ENCODE measurements at places on chromosomes 11 and 22.

GRCh38 chr11:39678996-39679395 is 1780.5 kb downstream of the LRRC4C start:
- no peak for DNase-seq

- DNase-seq = no peak
Observed at GRCh38 chr11:113188371-113188834, 126.0 kb upstream of the TTC12 start.

- DNase-seq = no peak
Observed at GRCh38 chr11:88164320-88164719, 10.9 kb downstream of the RAB38 start.

- no peak for DNase-seq
Observed at GRCh38 chr11:4074266-4074665, 20.3 kb upstream of the RRM1 start.

DNA sequence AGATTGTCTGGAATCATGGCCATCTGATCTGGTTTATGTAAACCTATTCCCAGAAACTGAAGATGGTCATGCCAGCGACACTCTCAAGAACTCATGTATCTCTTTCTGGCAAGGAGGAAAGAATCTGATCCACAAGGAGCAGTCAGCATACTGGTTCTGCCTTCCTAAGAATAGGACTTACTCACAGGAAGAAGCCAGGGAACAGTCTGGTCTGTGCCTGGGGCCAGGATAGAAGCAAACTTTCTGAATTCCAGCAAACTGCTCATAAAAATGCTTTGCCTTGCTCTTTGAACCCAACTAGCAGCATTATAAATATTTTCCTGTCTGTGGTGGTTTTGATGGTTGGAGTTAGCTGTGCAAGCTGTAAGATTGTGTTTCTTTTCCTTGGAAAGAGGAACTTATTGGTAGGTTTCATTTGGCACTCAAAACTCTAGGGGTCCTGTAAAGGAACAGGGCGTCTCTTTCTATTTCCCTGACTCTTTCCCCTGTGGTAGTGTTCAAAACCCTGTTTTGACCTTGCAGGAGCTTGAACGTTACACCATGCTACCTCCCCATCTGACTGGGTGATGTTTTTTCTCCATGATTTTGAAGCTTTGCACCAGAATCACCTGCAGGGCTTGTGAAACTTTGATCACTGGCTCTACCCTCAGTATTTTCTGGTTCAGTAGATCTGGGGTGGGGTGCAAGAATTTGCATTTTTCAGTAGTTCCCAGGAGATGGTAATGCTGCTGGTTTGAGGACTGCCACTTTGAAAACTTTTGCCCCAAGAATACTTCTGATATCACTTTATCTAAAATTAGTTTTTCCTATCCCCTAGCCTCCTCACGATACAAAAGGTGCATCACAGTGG is 627.8 kb upstream of the ANO5 start:
- DNase-seq = no peak

DNA sequence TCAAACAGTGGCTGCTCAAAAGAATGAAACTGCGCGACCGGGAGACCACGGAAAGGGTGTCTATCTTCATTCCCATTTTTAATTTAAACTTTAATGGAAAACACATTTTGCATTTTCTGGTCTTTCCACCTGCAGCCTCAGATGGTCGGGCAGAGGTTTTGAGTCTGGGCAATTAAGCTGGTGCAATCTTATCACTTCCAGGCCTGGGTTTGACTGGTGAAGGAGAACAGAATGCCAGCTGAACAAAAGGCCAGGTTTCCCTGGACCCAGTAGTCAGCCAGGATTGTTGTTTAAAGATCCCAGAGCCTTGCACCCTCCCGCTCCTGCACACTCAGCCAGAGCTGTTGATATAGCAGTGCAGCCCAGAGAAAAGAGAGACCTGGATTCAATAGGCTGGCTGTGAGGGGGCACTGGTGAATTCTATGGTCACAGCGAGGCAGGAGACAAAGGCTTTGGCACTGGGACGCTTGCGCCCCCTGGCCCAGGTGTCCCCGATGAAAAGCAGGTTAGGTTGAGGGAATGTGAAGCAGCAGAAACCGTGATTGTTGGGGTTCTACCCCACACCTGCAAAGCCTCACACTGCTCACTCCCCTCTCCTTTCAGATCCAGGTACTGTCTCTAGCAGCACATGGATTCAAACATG is 83.6 kb downstream of the FLI1 start:
- no peak for DNase-seq

- DNase-seq = peak; percentile 82
Observed at GRCh38 chr11:129895126-129896041, at the start of gene NFRKB. TSS of gene NFRKB (minus strand) at chr11:129895578. CDS start at chr11:129892849, 2,729 bp downstream.

- no peak for DNase-seq
Observed at GRCh38 chr11:110892741-110893285, 180.6 kb upstream of the ARHGAP20 start.

DNA sequence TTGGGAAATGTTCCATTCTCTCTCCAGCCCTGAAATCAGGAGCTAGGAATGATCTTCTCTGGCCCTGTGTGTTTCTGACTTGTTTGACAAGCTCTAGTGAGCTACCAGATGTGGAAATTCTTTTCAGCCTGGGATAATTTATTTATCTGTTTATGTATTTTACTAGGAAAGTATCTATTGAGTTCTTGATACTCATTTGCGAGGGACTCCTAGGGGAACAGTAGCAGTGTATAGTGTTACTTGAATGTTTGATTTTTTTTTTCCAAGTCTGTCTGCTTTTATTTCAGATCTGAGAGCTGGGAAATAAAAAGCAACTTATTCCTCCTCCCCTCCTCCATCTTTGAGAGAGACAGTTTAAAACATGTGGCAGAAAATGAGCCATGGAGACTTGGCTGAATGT is 92.5 kb downstream of the ALX4 start:
- no peak for DNase-seq

DNA sequence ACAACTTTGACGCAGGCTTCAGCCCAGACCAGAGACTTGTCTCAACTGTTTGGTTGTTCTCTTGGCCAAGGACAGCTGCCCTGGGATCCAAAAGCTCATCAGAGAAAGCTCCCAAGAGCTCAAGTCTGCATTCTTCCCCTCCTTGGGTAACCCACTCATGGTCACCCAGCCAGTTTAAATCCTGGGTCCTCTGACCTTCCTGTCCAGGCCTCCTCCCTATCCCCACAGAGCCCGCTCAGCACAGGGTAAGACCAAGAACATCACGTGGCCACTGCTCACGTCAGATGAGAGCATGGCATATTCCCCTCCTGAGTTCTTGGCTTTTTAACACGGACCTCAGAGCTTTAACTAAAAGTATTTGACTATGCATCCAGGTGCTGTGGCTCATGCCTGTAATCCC is 25.8 kb downstream of the TSKU start:
- no peak for DNase-seq

DNA sequence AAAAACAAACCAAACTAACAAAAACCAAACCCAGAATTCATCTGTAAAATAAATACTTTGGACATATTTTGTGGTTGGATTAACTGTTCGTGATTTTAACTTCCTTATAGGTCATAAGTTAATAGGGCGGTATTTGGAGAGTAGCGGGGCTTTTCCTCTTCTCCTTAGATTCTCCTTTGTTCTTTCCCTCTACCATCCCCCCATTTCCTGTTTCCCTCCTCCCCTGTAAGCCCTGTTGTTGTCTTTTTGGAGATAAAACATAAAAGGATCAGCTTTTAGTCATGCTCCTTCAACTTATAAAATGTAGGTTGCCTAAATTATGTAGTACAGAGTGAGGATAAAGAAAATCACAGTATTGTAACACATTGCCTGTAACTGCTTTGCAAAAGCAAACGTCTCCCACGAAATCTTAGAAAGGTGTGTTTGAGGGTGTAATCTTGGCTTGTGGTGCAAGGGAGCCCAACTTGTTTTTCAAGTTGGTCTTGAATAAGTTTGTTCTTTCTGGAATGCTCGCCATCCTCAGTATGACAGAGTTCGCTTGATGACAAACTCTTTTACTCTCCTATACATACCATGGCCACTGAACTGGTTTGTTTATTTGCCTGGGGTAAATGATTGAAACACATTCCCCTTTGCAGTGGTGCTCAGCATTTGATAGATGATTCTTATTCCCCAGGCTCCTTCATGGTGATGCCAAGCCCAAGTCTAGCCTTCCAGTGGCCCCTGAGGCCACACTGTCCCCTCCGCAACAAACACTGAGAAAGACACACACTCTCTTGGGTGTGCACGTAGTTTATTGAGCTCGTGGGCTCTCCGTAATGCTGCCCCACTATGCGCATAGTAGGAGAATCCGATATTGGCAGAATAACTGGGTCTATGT is 49.4 kb downstream of the TEAD1 start:
- DNase-seq = no peak

GRCh38 chr11:29019960-29020683 is 911.9 kb downstream of the METTL15 start:
- no peak for DNase-seq

DNA sequence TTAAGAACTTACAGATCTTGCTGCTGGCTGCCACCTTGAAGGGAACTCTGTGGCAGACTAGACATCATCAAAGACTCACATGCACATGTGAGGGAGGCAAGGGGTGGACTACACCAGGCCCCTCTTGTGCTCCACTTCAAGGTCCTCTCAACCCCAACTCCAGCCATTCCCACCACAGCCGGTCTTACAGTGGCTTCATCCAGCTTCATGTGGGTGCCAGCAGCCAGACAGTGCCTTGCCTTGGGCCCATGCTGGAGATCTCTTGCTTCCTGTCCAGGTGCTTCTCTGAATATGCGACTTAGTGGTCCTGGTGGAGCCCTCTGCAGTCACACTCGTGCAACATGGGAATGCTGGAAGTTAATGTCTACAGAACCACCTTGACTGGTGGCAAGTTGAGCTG is 44.6 kb upstream of the WNT7B start:
- no peak for DNase-seq

GRCh38 chr11:133176748-133177147 is 355.6 kb downstream of the OPCML start:
- DNase-seq = no peak

- DNase-seq = no peak
Observed at GRCh38 chr11:80718611-80719291, 1277.9 kb upstream of the TENM4 start.

- DNase-seq = no peak
Observed at GRCh38 chr11:35321532-35322317, 97.6 kb downstream of the SLC1A2 start.

- DNase-seq = no peak
Observed at GRCh38 chr11:117950301-117950700, 21.1 kb upstream of the TMPRSS13 start.

- no peak for DNase-seq
Observed at GRCh38 chr11:65810046-65810868, 23.4 kb downstream of the OVOL1 start.

GRCh38 chr11:59206635-59207034 is 6.1 kb downstream of the MPEG1 start:
- DNase-seq = no peak

- DNase-seq = no peak
Observed at GRCh38 chr11:39804271-39804670, 1655.2 kb downstream of the LRRC4C start.

GRCh38 chr11:11148104-11148509 is 204.9 kb downstream of the CSNK2A3 start:
- no peak for DNase-seq

DNA sequence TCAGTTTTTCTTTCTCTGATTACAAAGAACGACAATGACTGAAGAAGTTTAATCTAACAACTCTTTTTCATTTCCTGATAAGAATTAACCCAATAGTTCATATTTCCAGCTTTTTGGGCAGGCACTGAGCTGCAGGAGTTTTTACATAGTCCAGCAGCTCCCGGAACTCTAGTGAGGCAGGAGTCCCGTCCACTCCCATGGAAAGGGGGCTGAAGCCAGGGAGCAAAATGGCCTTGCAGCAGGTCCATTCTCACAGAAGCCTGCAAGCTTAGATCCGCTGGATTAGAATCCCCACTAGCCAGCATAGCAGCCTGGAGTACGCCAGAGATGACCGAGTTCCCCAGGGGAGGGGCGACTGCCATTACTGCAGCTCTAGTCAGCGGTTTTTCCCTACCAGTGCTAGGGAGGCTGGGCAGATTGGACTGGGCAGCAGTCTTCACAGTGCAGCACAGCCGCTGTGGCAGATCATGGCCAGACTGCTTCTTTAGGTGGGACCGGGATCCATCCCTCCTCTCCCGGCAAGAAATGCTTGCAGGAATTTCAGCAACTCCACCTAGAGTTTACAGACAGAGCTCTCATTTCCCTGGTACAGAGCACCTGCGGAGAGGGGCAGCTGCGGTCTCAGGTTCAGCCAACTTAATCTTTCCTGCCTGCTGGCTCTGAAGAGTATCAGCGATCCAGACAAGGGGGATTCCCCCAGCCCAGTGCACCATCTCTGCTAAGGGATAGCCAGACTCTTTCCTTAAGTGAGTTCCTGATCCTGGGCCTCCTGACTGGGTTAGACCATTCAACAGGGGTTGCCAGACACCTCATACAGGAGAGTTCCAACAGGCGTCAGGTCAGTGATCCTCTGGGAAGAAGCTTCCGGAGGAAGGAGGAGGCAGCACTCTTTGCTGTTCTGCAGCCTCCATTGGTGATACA is 742 bp upstream of the CASP4 start:
- no peak for DNase-seq

DNA sequence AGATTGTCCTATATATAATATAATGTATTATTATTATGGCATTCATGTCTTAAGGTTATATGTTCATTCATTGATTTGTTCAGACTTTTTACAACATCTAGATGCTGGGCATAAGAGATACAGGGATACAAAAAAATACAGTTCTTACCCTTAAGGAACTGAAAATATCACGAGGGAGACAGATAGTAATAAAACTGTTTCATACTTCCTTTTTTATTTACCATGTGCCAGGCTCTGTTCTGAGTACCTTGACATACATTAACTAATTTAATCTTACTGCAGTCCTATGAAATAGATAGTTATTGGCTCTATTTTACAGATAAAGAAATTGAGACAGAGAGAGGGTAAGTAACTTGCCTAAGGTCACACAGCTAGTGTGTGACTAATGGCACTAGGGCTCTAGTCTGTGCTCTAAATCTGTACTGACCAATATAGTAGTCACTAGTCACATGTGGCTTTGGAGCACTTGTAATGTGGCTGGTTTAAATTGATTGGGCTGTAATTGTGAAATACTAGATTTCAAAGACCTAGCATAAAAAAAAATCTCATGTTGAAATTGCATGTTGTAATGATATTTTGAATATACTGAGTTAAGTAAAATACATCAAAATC is 21.3 kb downstream of the TRIM44 start:
- DNase-seq = no peak

- no peak for DNase-seq
Observed at GRCh38 chr22:20051927-20052308, 28.1 kb upstream of the DGCR8 start.

GRCh38 chr11:66867425-66868040 is 10.7 kb downstream of the LRFN4 start:
- DNase-seq = no peak
